NCI-H1436 treated with DMSO at 0.1 percent for 48 hours (cell line): ENCODE measurements at places on chromosomes 7 and 10.

DNA sequence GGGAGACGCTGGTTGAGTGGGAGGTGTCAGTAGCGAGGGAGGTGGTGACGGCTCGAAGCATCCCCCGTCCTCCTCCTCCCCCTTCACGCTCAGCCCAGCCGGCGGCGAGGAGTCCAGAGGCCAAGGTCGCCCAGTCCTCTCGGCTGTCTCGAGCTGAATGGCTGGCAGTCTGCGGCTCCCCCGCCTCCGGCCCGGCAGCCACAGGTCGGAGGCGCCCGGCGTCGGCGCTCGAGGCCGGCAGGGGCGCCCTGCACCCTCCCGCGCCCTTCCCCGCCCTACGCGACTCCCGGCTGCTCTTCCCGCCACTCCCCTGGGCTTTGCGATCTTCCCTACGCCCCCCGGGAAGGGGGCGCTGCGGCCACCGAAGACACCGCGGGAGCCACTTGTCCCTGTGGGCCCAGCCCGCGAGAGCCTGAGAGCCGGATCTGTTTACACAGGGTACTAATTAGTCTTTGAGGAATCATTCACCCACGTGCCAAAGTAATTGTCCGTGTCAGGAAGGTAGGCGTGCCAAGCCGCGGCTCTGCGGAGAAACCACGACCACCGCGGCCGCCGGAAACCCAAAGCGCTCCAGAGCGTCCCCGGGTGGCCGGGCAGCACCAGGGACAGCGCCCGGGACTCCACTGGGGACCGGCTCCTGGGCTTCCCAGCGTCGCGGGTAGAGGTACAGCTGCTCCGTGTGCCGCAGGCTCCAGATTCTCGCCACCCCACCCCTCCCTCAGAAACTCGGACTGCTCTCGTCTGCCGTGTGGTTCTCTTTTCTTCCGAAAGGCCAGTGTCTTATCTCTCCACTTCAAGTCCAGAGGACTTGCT is at the start of gene NXPH1:
NXPH1 (plus strand) TSS at position 133 of the 813 bp plus-strand sequence.
- DNase-seq, result no peak

- no peak for DNase-seq
These were observed 110.8 kb upstream of the LRGUK start for GRCh38 chr7:134016223-134016941.

DNA sequence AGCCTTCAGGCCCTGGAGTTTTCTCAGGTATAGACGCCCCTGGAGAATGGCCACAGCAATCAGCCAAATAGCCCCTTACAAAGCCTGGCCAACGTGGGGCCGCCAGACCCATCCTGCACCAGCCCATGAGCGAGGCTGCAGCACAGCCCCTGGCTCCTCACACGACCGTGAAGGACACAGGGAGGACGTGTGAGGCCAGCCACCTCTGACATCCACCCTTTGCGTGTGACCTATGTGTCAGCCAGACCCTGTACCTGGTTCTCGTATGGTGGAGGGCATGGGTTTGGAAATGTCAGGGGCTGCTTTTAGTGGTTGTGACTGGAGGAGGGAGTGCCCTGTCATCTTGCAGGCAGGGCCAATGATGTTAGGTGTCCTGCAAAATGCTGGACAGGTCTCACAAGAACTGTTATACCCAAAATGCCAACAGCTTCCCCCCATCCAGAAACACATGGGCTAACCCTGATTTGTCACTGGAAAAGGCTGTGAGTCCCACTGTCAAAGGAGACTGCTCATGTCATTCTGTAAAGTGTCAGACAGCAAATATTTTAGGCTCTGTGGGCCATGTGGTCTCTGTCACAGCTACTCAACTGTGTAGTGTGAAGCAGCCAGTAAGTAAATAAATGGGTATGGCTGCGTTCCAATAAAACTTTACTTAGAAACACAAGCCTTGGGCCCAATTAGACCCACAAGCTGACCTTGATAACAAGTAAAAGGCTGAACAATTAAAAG is 30.0 kb downstream of the NOD1 start:
- no peak for DNase-seq

- no peak for DNase-seq
These were observed 12.8 kb downstream of the DNMBP start for GRCh38 chr10:99996671-99997648.

GRCh38 chr10:4661511-4662255 is 164.3 kb upstream of the AKR1E2 start:
- no peak for DNase-seq

- no peak for DNase-seq
These were observed 148.4 kb upstream of the KAT6B start for GRCh38 chr10:74677951-74678350.

DNA sequence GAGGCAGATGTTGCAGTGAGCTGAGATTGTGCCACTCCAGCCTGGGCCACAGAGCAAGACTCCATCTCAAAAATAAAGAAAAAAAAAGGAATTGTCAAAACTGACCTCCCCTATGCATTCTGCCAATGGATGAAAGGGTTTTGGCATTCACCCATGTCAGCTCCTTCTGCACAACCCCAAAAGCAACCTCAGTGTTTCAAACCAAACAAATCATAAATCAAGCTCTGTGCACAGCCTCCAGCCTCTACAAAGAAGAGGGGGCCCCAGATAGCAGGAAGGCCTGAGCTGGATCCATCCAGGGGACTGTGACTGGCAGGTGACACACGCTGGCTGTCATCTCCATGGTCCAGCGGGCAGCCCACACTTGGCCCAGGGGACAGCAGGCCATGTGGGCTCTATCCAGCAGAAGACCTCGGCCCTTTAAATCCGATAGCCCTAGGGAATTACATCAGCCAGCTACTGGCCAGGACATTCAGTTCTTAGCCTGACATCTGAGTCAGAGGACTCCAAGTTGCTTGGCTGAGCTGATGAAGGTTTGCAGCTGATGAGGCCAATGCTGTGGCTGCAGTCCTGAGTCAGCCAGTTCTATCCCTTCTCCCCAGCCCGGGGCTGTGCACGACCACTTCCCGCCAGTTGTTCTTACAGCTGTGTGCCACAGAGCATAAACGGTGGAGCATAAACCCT is 52.0 kb upstream of the FIGNL1 start:
- no peak for DNase-seq

- no peak for DNase-seq
These were observed 35.3 kb downstream of the STK32C start for GRCh38 chr10:132272231-132272971.

- DNase-seq, result no peak
These were observed 8.2 kb downstream of the LOXL4 start for GRCh38 chr10:98259606-98260315.

DNA sequence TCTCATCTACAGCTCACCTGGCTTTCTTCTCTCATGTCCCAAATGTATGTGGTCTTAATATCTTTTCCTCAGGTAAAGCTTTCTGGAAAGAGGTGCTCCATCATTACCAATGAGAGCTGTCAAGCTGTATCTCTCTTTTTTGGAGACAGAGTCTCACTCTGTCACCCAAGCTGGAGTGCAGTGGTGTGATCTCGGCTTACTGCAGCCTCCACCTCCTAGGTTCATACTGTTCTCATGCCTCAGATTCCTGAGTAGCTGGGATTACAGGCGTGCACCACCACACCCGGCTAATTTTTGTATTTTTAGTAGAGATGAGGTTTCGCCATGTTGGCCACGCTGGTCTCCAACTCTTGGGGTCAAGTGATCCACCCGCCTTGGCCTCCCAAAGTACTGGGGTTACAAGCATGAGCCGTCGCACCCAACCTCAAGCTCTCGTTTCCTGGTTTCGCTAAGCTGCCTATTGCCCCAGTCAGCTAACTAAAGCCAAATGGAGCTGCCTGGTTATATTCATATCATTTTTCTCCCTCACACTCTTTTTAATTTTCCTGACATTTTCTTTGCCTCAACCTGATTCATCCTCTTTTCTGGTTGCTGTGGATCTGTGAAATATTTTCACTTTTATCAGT is 60.5 kb downstream of the SUFU start:
- DNase-seq, result no peak

- DNase-seq, result no peak
These were observed 88.4 kb upstream of the PPIF start for GRCh38 chr10:79258894-79259293.

GRCh38 chr7:39987641-39988347 is 37.7 kb downstream of the CDK13 start:
- DNase-seq, result no peak

DNA sequence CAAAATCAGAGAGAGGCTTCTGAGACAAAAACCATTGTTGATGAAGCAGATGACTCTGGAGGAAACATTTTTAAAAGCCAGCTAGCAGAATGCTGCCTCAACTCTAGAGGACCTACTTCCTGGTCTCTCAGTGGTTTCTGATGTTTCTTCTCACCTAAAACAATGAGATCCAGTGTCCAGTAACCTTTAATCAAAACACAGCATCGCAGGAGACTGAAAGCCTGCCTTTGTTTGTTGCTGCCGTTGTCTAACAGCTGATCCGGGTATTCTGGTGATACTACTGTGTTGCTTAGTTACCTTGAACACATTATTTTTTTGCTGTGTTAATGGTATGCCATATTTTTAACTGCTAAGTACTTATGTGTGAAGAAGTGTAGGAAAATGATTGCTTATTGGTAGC is 70.9 kb downstream of the WIPF3 start:
- no peak for DNase-seq

DNA sequence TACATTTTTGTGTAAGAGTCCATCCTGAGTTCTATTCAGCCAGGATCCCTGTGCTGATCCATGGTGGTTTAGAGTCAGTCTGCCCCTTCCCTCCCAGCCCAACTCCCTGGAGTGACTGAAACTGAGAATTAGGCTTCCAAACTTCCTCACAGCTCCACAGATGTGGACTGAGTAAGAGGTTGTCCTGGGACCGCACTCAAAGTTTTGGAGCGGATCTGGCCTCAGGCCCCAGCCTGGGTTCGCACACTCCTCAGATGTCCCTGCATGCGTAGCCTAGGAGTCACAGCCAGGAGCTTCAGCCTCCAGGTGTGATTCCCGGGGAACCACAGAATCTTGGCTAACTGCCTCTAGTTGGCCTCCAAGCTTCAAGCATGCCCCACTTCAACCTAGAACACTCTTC is 218.1 kb downstream of the C7orf25 start:
- DNase-seq, result no peak

DNA sequence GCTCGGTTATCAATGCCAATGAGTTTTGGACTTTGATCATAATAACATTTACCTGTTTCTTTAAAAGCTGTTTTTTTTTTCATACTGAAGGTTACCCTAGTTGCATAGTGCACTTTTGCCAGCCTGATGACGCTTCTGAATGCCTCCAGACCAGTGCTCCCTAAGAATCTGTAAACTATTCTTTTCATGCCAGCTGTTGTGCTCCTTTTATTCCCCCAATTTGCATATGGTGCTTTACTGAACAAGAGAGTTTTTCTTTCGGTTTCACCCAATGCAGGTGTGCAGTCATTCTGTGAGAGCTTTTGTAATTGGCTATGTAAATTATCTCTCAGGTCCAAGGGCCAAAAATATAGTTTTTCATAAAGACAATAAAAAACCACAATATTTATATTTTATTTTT is 48.1 kb upstream of the GLCCI1 start:
- DNase-seq, result no peak

- DNase-seq, result no peak
These were observed 99.3 kb upstream of the INSIG1 start for GRCh38 chr7:155198196-155198892.

DNA sequence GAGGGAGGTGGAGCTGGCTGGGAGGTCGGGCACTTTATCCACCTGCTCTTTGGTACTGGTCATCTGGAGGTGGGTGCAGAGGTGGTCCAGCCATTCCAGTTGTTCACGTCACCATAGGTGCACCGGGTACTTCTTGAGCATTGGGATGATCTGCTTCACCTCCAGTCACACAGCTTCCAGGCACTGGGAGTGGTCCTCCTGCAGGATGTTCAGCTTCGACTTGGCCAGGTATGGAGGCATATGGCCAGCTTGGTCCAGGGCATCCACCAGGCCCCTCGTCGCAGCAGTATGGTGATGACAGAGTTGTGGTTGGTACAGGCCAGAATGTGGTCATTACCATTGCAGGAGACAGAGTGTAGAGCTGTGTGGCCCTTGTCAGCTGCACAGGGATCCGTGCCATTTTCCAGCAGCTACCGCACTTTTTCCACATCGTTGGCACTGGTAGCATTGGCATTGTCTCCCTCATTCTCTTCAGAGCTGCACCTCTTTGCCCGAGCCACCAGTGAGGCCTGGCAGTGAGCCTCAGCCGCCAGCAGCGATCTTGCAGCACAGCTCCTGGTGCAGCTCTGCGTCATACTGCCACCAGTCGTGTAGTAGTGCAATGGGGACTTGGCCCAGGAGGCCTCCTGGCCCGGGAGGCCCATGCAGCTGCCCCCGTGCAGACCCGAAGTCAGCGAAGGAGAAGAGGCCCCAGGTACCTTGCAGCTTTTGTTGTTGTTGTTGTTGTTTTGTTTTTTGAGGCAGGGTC is 150.9 kb downstream of the ZNF22 start:
- DNase-seq, result no peak

DNA sequence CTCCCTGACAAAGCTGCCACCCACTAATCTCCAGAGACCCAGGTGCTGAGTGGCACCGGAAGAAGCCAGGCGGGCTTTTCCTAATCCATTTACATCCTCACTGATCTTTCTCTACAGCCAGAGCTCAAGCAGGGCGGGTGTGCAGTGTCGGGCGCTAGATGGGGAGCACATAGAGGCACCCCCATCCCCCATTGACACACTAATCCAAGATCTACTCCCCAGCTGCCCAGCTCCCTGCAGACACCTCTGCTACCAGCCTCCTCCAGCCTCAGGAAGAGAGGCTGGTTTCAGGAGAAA is 22.2 kb downstream of the FRMPD2 start:
- peak; percentile 25 for DNase-seq

DNA sequence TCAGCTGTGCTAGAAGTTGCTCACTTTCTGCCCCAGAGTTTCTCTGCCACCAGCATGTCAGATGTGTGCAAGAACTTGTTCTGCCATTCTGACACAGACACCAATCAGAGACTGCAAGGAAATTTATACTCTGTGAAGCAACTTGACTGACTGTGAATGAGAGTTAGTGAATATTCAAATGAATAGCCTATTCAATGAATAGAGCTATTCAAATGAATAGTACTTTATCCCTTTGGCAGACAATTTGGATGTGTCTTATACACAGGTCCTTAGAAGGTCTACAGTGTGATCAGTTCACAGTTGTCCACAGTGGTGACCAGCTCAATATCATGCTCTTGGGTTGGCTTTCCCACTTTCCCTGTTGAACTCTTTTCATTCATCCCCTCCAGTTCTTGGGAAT is 138.1 kb downstream of the MACC1 start:
- no peak for DNase-seq

- no peak for DNase-seq
These were observed 8.8 kb upstream of the FGL2 start for GRCh38 chr7:77208416-77208815.

- DNase-seq, result no peak
These were observed 14.3 kb downstream of the GTPBP4 start for GRCh38 chr10:1002425-1003006.
